Activated CD4-positive, alpha-beta memory T cell treated with anti-CD3 and anti-CD28 coated beads for 36 hours (primary cell): ENCODE measurements at places on chromosomes 6 and 20. TPM values are rescaled to one million over a fixed set of nuclear protein-coding genes. Genes with fewer than 3 reads are reported as not detected.

DNA sequence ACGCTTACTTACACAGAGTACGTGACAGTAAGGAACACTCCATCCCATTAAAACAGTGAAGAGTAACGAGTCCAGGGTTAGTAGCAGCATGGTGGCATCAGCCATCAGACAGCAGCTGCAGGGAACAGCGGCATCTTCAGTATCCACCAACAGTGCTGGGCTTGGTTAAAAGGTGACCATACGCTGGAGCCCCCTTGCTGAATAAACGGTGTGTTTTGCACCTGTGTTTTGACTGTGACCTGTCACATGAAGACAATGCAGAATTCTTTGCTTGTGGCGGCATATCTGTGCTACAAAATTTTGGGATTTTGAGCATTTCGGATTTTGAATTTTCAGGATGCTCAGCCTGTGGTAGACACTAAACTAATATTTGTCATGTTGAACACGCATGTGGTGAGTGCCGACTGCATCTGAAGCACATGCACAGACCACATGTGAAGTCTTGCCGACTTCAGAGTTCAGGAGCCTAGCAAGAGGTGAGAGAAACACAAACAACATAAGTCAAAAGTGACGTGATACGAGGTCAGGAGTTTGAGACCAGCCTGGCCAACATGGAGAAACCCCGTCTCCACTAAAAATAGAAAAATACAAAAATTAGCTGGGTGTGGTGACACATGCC is 69.3 kb upstream of the FRMD1 start:
- DNase-seq, result no peak

DNA sequence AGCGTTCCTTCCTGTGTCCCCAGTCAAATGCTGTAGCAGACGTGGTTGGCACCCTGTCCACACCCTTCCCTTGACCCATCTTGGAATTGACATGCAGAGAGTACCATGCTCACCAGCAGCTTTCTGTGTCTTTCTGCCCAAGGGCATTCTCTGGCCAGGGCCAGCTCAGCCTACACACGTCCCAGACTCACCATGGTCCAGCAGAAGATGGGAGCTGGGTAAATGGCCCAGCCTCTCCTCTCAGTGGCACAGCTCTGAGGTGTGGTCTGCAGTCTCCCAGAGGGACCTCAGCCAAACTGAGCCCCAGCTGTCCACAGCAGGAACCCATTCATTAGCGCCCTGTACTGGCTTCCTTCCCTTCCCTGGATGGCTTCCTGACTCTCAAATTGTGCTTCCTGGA is 31.1 kb upstream of the BLCAP start:
- no peak for DNase-seq

- no peak for DNase-seq
These were observed 487.4 kb downstream of the TENT5A start for GRCh38 chr6:81265106-81265505.

- DNase-seq, result no peak
These were observed 25.1 kb upstream of the HSF2 start for GRCh38 chr6:122374307-122374706.

- DNase-seq, result peak; percentile 92
These were observed 664 bp upstream of the BAG6 start for GRCh38 chr6:31652925-31653724.

DNA sequence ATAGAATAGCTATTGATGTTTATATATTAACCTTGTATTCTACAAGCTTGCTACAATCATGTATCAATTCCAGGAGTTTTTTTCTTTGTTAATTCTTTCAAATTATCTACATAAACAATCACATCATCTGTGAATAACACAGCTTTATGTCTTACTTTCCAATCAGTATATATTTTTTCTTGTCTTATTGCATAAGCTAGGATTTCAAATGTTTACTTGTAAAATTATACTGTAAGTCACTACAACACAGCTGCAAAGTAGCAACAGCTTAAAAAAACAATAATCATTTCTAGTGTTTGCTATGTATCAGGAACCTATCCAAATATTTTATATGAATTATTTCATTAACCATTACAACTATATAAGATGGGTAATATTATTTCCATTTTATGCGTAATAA is 270.4 kb downstream of the KIF16B start:
- DNase-seq, result no peak

- DNase-seq, result no peak
These were observed 39.4 kb downstream of the NOL7 start for GRCh38 chr6:13654496-13654895.

DNA sequence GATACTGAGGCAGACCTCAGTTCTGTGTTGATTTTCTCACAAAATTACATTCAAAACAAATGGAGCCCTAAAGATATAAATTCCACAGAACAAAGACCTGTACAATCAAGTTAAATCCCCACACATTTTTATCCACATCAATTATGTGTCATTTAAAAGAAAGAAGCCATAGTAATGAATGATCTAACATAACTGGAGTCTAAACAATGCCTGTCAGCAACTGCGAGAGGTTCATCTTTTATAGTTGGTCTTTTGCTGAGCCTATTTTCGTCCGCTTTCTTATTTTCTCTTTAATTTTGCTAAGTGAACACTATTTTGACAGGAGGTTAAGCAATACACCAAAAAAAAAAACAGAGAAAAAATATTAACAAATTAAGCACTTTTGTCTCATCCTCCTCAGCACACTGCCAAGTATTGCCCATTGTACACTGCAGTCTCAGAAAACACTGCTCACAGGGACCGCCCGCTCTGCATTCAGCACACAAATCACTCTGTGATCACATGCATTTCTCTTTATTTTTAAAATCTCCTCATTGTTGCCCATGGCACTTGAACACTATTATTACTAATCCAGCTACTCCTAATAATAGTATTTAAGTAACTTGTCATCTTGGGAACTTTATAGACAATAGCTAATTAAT is 140.8 kb downstream of the BTBD9 start:
- DNase-seq, result no peak

PPP1R10 gene
- 67.4 TPM for total RNA-seq

DYNLT2 gene
- total RNA-seq, result 2.1 TPM

JAG1 gene
- total RNA-seq, result 0.40 TPM

SPEF1 gene
- total RNA-seq, result not detected

TSPO2 gene
- total RNA-seq, result not detected

DOP1A gene
- 8.8 TPM for total RNA-seq
